A673 (cell line): ENCODE measurements at places on chromosomes 6 and 20. TPM values are rescaled to one million over a fixed set of nuclear protein-coding genes. Genes with fewer than 3 reads are reported as not detected.

Gene CCN6
- total RNA-seq = not detected in 2 replicates

Gene SLC22A23
- total RNA-seq = 6.2 TPM in 2 replicates

DNA sequence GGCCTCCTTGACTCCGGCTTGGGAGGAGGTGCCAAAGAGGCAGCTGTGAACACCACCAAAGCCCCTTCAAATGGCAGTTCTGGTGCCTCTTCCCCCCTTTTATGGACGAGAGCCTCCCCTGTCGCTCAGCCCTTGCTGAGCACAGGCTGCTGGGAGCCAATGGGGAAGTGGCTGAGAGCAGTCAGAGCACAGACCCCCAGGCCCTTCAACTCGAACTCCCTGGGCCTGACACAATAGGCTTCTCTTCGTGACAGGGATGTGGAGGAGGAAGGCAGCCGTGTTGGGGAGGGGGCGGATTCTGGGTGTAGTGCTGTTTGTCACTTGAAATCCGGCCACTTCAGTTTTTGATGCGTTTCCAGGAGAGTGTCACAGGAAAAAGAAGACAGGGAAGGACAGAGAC lies at the start of gene PDYN:
Gene PDYN (minus strand): TSS at position 73 of the 400 bp plus-strand sequence. CDS start 10,974 bp downstream, outside the sequence.
- H3K36me3 ChIP-seq = no peaks in the 10 kb centered on the region
- no peak within 1 kb of the TSS for H3K4me3 ChIP-seq
- no peaks in the 10 kb centered on the region for H3K4me1 ChIP-seq
- H3K27ac ChIP-seq = no peak within 1 kb of the TSS
- no peak for DNase-seq

GRCh38 chr6:11459079-11459610 lies 78.4 kb upstream of the TMEM170B start:
- H3K4me3 ChIP-seq = no peak overlapping the region
- no peak overlapping the region for H3K27ac ChIP-seq
- no peaks in the 10 kb centered on the region for H3K4me1 ChIP-seq
- DNase-seq = no peak

DNA sequence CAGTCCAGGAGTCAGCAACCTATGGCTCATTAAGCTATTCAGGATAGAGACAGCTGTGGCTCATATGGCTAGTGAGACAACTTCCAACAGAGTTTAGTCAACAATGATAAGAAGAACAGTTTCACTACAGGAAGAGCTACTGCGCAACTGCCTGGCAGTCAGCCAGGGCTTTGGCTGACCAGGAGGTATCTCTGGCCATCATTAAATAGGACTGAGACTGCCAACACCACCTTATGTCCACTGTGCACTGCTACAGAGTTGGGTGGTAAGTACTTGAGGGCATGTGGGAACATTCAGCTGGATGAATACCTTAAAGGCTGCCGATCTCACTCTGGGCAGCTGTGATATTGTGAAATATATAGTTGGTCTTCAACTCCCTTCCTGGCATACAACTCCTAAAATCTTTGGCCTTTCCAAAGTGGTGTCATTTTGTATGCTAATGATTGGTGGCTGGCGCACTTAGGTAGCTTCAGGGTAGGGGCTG lies 52.2 kb upstream of the FAM83C start:
- H3K36me3 ChIP-seq = peaks cover 17% of the 10 kb centered on the region
- no peak overlapping the region for H3K4me3 ChIP-seq
- no peak for DNase-seq

Gene BLCAP
- 33.0 and 39.9 TPM in 2 replicates for total RNA-seq

DNA sequence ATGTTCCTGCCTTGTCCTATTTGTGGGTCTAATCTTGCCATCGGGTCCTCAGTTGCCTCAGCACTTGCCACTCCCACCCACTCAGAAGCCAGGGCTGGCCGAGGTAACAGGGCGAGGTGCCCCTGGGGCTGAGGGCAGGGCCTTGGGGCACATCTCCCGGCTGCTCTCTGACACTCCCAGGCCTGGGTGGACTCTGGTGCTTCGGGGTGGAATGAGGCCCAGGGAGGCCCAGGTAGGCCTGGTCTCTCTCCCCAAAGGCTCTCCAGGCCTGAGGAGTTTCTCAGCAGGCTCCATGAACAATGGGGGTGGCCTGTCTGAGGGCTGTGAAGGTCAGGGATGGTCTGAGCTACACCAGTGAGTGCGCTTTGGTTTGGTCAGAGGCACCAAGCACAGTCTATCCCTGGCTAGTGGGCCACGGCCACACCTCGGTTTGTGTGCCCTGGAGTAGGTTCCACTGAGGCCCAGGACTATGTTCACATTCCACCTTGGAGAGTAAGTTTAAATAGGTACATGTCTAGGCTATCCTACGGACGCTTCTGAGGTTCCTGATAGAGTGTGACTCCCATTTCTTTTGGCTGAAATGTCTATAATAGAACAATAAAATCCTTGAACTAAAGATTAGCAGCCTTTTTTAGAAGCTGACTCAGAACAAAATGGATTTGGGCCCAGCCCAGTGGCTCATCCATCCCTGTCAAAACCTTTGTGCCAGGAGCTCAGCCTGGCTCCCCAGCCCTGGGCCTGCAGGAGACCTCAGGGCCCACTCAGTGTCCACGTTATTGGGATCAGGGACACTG lies 78.8 kb downstream of the SLC24A3 start:
- H3K27me3 ChIP-seq = no peaks in the 10 kb centered on the region
- no peak for DNase-seq
- peaks cover 6% of the 10 kb centered on the region for H3K36me3 ChIP-seq
- H3K4me3 ChIP-seq = no peak overlapping the region
- no peak overlapping the region for H3K27ac ChIP-seq
